Tongue (tissue), 3 donors: ENCODE measurements at places on chromosomes 2 and 18.

DNA sequence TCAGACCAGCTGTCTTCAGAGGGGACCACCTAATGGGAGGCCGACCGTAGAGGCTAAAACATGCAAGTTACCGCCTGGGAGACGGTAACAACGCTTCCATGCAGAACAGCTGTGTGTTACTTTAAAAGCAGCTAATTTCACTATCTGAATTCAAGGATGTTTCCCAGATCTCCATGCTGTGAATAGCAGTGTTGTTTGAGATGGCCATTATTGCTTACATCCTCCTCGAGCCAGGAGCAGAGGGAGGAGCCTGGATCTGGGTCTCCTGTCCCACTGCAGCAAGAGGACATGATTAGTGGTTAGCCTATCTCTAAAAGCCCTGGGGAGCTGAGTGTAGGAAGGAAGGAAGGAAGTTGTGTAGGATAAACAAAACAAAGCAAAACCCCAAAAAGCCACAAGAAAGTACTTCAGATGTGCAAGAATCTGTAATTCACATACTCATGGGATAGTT lies 50.9 kb downstream of the ACTR2 start:
- DNase-seq, result peak; percentile 70

DNA sequence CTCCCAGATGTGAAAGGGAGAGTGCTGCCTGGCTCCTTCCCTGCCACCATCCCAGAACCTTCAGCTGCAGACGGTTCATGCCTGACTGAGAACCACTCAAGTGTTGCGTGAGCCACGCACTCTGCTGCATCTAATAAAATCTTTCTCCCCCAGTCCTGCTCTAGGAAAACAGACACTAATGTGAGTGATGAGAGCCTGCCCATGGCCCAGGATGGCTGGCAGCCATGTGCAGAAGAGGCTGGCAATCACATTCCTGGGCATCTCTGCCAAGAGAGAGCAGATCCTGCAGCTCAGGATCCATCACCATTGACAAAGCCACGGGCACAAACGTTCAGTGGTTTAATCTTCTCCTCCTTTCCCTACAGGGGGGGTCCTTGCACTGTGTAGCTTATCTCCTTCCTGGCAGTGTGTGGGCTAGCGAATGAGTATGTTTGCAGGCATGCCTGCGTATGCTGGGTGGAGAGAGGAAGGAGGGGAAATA lies 477.5 kb downstream of the SLC4A3 start:
- peak; percentile 70 for DNase-seq

DNA sequence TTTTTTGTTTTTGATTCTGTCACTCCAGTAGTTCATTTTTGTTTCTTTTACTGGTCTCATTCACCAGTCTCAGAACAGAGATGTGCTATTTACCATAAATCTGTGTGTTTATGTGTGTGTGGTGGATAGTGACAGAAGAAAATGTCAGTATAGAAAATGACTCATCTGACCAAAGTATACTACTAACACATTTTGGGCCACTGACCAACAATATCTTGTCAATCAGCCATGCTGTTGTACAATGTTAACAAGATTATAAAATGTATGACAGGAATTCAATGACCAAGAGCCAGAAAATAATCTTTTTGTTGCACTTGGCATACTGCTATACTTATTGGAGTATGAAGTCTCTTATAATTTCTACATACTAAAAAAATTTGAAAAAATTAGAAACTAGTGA lies 1081.4 kb upstream of the NRXN1 start:
- DNase-seq, result no peak

GRCh38 chr2:198913394-198914152 lies 544.2 kb downstream of the SATB2 start:
- no peak for DNase-seq

DNA sequence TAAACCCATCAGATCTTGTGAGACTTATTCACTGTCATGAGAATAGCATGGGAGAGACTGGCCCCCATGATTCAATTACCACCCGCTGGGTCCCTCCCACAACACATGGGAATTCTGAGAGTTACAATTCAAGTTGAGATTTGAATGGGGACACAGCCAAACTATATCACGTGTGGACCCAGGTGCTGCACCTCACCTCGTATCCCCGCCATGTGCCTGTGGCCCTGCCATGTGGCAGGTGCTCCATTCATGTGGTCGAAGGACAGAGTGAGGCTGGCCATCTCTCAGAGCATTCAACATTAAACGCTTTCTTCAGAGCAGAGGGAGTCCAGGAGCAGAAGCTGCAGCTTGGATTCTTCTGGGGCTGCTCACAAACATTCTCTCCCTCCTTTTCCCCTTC lies 32.3 kb downstream of the MROH2A start:
- DNase-seq, result no peak

DNA sequence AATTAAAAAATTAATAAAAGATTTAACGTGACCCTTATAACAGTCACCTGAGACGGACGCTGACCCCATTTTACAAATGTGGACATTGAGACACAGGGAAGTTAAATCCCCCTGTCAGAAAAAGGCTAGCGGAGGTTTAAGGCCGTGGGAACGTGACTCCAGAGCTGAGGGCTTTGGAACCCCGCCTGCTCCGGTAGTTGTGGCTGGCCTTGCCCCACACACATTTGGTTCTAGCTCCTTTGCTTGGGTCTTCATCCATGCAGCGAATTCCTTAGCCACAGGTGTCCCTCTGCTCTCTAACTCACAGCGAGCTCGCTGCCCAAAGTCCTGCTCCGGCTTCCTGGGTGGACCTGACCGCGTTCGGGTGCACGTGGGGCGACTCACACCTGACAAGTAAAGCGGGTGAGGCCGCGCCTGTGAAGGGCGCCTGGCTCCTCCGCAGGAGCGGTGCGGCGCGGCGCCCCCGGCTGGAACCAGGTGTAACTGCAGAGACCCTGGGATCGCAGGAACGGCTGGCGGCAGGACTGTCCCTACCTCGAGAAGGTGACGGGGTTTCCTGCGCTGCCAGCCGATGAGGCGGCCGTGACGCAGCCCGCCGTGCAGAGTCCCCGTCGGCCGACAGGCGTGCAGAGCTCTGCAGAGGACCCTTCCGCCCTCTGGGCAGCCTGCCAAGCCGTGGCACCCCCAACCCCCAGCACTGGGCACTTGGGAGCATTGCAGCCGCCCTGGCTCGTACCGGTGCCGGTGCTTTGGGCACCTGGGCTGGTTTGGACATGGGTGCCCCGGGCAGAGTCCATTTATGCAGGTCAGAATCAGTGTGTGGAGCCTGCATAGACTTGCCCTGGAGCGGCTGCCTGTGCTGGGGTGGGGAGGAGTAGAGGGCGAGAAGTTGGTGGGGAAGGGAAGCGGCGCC lies 2.4 kb upstream of the PROC start:
- DNase-seq, result peak; percentile 62

- no peak for DNase-seq
These were observed 81.6 kb downstream of the SLC5A7 start for GRCh38 chr2:108067820-108068405.

DNA sequence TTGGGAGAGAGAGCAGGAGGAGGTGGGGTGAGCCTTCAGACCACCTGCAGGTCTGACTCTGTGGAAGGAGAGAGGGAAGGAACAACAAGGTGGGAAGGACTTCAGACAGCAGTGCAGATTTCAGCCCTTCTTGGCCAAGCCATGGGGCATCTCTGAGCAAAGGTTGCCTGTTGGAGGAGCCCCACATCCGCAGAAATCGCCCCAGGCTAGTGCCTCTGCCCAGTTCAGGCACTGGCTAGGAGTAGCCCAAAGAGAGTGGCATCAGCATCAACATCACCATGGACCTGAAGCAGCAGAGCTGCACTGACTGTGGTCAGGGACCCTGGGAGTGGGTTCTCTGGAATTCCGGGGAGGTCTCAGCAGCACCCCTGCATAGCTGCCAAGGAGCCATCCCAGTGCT lies 10.2 kb downstream of the GPR55 start:
- no peak for DNase-seq

- peak; percentile 28 for DNase-seq
These were observed 185.7 kb downstream of the MTCL1 start for GRCh38 chr18:8890957-8891464.

GRCh38 chr2:70785137-70785911 lies 5.1 kb downstream of the FIGLA start:
- DNase-seq, result peak; percentile 87

GRCh38 chr18:79616651-79617510 lies 62.7 kb upstream of the CTDP1 start:
- no peak for DNase-seq

DNA sequence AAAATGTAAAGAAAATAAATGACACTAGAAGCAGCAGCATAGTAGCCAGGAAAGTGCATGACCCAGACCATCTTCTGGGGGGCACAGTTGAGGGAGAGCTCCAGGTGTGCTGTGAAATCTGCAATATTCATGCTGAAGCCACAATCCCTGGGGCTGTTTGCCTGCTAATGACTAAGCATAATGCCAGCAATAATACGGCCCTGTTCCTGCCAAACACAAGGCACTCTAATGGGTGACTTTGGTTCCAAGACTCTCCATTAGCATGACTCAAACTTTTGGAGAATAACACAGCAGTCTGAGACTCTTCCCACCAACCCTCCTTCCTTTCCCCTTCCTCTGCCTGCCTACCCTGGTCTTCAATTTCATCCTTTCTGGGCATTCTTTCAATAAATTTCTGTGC lies 77.9 kb upstream of the DOCK10 start:
- DNase-seq, result peak; percentile 67

DNA sequence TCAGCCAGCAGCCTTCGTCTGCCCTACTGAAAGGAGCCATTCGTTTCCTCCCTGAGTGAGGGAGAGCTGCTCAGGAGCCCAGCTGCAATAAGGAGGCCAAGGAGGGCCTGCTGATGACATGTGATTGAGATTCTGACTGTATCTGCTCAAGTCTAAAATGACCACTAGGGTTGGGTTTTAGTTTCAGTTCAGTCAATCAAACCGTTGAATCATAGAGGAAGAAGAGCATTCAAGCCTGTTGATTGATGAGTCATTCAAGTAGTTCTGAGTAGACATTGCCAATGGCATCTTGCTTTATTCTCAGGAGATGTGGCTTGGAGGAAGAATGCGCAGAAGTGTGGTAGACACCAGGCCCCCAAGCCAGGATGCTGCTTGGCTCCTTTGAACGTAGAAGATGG lies 19.9 kb upstream of the BCL2L11 start:
- DNase-seq, result no peak

DNA sequence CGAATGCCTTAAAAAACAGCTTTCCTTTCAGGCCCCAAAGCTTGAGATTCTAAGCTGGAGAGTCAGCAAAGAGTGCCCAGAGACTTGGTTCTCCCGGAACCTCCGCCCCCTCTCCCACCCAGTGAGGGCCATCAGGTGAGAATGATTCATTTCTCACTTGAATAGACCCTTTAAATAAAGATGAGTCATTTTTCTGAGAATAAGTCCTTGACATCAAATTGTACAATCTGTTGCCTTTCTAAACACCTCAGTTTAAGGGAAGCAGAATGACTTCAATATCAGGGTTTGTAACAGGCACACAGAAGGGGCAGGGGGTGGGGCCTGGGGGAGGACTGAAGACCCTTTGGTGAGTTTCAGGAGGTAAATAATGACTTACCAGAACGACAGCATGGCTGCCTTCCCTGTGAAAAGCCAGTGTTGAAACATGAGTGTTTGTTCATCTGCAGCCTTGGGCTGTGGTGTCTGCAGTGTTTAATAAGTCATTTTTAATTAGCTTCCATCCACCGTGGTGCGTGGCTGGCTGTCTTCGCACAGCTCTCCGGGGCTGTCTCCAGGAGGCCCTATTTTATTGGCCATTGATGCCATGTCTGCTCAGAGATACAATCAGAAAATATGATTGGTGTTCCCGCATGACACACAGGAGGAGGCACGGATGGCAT lies 134.9 kb upstream of the ZNF236 start:
- DNase-seq, result no peak

DNA sequence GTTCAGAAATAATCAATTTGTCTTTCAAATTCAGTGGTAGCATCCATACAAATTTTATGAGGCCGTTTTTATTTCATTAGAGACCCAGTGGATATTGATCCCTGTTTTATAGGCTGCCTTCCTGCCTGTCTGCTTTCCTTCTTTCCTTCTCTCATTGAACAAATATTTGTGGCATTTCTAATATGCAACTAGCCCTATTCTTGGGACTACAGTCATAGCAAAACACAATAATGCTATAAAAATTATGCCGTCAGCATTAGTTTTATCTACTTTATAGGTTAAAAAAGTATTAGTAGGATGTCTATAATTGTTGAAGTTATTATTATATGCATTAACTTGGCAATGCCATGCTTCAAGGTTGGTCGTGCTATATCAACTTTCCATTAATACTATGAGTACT lies 2037.8 kb upstream of the LRRTM1 start:
- DNase-seq, result no peak

GRCh38 chr2:105893011-105893995 lies 148.6 kb downstream of the NCK2 start:
- DNase-seq, result no peak

GRCh38 chr2:80073134-80073561 lies 231.4 kb downstream of the LRRTM1 start:
- peak; percentile 81 for DNase-seq

GRCh38 chr18:23977719-23978483 lies 36.7 kb upstream of the TTC39C start:
- no peak for DNase-seq

GRCh38 chr2:25276569-25277465 lies 64.9 kb downstream of the DNMT3A start:
- DNase-seq, result peak; percentile 81

- peak; percentile 20 for DNase-seq
These were observed 76.4 kb upstream of the UXS1 start for GRCh38 chr2:106270471-106270891.

DNA sequence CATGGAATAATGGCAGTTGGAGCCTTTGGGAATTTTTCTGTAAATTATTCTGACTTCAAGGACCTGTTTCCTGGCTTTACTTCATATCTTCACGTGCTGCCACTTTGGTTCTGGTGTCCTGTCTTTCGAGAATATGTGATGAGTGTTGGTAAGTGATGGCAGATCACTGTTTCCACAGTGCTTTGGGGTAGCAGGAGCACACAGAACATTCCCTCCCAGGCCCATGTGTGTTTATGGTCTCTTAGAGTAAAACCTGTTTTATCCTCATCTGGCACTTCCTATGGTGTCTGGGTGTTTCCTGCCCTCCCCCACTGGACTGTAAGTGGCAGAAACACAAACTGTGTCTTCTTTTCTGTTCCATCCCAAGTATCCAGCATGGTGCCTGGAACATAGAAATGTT lies 17.9 kb downstream of the MOGAT1 start:
- no peak for DNase-seq

GRCh38 chr2:96501471-96501874 lies 3.7 kb downstream of the NEURL3 start:
- DNase-seq, result no peak

GRCh38 chr18:58359218-58359617 lies 269.7 kb downstream of the ALPK2 start:
- DNase-seq, result no peak

DNA sequence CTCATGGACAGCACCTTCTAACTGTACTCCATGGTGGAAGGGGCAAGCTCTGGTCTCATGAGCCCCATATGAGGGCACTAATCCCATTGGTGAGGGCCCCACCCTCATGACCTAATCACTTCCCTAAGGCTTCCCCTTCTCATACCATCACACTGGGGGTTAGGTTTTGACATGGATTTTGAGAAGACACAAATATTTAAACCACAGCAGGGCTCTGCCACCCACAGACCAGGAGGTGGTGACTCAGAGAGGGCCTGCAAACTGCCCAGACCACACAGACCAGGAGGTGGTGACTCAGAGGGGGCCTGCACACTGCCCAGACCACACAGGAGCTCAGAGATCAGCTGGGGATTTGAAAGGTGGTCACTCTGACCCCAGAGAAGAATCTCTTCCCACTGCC lies 222.0 kb downstream of the KLHL29 start:
- DNase-seq, result no peak
